ENCODE measurements at places on chromosomes 1 and 21. TPM values are rescaled to one million over a fixed set of nuclear protein-coding genes. Genes with fewer than 3 reads are reported as not detected.

- DNase-seq = peak; percentile 92
These were observed 27.4 kb downstream of the CHML start for GRCh38 chr1:241612533-241613477.

DNA sequence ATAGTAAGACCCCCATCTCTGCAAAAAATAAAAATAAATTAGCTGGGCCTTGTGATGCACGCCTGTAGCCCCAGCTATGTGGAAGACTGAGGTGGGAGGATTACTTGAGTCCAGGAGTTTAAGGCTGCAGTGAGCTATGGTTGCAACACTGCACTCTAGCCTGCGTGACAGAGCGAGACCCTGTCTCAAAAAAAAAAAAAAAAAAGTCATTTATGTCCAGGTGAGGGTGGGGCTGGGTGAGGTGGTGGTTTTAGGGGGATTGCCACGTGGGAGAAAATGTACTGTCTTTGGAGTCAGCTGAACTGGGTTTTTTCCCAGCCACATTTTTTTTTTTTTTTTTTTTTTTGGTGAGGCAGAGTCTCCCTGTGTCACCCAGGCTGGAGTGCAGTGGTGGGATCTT lies 6.7 kb downstream of the PIK3CD start:
- DNase-seq = no peak

GRCh38 chr1:155178441-155179111 lies 4.9 kb downstream of the TRIM46 start:
- DNase-seq = no peak

Gene NSL1
- 42.3 TPM for total RNA-seq

GRCh38 chr21:45255381-45256020 lies 32.2 kb downstream of the POFUT2 start:
- no peak for DNase-seq

Gene RGS8
- not detected for total RNA-seq

DNA sequence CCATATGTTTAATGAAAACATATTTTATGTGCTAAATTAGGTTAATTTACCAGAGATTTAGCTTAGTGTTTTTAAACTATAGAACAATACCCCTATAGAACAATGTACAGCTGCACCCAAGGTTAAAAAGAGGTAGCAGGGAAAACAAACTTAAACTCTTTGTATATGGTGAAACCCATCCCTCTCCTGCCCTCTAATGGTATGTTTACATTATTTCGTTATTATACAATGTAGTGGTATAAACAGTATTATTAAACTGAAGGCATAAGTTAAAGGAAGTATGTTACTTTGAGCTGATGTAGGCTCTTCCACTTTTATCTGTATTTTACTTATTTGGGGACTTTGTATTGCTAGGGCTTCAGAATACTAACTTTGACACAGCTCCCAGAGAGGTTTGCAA lies 16.7 kb upstream of the ZYG11A start:
- peak; percentile 22 for DNase-seq

DNA sequence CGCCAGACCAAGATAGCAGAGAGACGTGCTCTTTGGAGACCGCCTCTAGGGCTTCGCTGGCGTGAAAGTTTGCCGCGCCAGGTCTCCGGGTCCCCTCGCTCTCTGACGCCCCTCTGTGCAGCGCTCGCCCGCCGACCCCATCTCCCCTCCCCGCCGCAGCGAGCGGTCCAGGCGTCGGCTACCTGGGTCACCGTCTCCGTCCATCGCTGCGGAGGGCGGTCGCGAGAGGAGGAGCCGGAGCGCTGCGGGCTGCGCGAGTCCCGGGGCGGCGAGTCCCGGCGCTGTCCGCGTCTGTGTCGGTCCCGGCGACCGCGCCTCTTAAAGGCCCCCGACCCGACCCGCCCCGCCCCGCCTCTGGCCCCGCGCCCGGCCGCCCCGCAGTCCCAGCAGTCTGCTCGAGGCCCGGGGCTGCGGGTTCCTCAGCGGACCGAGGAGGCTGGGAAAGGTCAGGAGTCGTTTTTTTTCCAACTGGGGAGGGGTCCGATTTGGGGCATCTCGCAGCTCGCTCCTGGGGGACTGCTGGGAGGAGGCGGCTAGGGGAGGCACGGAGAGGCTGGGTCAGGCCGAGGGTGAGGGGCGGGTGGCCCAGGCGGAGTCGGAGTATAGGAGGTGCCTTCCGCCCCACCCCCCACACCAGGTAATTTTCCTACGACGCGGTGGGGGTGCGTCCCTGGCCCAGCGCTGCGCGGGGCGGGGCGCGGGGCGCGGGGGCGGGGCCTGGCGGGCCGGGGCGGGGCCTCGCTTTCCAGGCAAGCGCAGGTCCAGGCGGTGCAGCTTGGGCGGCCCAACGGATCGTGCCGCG lies at the start of the genes FBXO2 and FBXO44:
FBXO2 (minus strand) TSS at position 293 of the 802 bp plus-strand sequence; CDS start at position 204, 89 bp downstream.
FBXO44 (plus strand) TSS at position 741 of the 802 bp plus-strand sequence. CDS start 959 bp downstream, outside the sequence.
- DNase-seq = peak; percentile 22

- no peak for DNase-seq
These were observed 65.6 kb downstream of the ENAH start for GRCh38 chr1:225587310-225587709.

Gene RIPK4
- not detected for total RNA-seq

- no peak for DNase-seq
These were observed 12.1 kb downstream of the DISC1 start for GRCh38 chr1:231638647-231639046.

- DNase-seq = no peak
These were observed 23.3 kb upstream of the NBL1 start for GRCh38 chr1:19620786-19621185.

DNA sequence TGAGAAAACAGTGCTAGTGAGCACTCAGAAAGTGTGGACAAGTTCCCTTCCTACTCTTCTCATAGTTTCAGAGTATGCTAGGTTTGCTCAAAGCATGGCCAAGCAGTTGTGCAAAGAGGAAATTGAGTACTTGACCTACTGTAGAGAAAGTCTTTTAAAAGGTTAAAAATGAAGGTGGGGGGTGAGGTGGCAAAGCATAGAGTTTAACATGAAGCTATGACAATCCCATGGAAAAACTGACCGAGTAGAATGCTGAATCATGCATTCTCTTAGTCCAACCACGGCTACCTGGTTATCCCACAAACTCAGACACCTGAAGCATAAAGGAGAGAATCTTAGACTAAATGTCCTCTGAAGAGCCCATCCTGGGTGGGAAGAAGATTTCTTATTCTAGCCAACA lies 79.9 kb downstream of the PTPN14 start:
- no peak for DNase-seq

Gene TLCD4
- 0.86 TPM for total RNA-seq

DNA sequence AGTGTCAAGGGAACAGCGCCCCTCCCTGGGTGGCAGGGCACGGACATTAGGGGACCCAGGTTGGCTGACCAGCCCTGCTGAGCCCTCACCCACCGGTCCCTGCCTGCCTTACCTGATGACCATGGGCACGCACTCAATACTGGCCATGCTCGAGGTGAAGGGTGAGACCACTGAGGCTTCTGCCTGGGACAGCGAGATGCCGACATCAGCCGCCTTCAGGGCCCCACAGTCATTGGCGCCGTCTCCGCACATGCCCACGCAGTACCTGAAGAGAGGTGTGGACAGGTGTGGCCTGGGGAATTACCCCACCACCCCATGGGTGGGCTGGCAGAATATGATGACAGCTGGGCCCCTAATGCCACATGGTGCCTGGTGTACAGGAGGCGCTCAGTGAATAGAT lies 7.8 kb upstream of the MFAP2 start:
- DNase-seq = no peak

- DNase-seq = peak; percentile 96
These were observed 21.9 kb upstream of the ID3 start for GRCh38 chr1:23581219-23581618.

DNA sequence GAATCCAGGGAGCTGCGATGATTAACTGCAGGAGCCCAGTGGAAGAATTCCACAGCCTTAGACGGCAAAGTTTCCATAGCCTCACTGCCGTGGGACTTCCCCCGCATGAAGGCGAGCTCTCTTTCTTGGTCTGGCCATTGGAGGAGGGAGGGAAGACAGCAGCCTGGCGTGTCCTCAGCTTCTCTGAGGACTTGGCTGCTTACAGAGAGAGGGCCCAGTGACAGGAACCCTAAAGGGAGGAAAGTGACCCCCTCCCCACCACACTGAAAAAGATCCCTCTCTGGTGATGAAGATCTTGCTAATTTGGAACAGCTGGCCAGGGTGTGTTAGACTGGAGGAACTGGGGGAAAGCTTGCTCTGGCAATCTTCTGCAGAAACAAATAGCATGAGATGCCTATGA lies 41.0 kb downstream of the ATP2B4 start:
- DNase-seq = peak; percentile 58

DNA sequence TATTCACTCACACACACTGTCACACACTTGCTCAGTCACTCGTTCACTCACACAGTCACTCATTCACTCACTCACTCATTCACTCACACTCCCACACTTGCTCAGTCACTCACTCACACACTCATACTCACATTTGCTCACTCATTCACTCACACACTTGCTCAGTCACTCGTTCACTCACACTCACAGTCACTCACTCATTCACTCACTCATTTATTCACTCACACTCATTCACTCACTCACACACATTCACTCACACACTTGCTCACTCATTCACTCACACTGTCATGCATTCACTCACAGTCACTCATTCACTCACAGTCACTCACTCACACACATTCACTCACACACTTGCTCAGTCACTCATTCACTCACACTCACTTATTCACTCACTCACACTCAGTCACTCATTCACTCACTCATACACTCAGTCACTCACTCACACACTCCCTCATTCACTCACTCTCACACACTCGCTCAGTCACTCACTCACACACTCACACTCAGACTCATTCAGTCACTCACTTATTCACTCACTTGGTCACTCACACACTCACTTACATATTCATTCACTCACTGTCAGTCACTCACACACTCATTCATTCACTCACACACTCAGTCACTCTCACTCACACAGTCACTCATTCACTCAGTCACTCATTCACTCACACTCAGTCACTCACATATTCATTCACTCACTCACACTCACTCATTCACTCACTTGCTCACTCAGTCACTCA lies 167.0 kb upstream of the C1orf174 start:
- no peak for DNase-seq

DNA sequence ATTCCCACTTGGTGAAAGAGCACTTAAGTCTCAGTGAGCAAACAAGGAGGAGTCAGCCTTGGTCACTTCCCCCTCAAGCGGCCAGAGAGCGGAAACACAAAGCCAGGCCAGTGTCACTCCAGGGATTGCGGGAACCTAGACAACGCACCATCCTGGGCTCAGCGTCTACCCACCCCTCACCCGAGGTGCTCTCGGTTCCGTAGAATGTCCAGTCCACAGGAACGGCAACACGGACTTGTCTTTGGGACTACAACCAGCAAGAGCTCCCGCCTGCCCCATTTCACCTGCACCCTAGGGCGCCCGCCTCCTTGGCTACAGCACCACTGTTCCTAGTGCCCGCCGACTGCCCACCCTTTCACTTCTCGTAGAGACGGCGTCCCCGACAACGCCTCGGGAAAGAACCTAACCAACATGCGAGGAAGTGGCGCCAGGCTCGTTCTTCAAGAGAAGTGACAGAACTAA lies 509 bp downstream of the GDAP2 start:
- DNase-seq = peak; percentile 62

Measured in fibroblast of villous mesenchyme (primary cell).